ENCODE measurements at places on chromosomes 6 and 20.

DNA sequence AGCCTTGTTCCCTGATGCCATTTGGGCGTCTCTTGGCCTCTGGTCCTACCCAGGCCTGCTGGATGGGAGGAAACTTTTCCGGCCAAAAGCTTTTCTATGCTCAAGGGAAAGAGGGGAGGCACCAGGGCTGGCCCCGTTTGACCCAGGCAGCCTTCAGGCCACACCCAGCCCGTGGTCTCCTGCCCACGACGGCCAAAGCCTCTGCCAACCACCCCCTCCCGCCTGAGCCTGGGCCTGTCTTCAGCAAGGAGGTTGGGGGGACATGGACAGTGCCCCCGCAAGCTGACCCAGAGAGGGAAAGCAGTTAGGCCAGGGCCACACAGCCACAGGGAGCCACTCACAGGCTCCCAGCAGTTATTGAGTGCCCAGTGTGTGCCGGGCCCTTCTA is 49.5 kb downstream of the SRC start:
- DNase-seq = no peak

GRCh38 chr20:22546344-22546743 is 38.0 kb downstream of the FOXA2 start:
- no peak for DNase-seq

- DNase-seq = no peak
These were observed 106.9 kb downstream of the TBX18 start for GRCh38 chr6:84657486-84657885.

GRCh38 chr6:70709826-70710225 is 42.1 kb downstream of the SMAP1 start:
- no peak for DNase-seq

DNA sequence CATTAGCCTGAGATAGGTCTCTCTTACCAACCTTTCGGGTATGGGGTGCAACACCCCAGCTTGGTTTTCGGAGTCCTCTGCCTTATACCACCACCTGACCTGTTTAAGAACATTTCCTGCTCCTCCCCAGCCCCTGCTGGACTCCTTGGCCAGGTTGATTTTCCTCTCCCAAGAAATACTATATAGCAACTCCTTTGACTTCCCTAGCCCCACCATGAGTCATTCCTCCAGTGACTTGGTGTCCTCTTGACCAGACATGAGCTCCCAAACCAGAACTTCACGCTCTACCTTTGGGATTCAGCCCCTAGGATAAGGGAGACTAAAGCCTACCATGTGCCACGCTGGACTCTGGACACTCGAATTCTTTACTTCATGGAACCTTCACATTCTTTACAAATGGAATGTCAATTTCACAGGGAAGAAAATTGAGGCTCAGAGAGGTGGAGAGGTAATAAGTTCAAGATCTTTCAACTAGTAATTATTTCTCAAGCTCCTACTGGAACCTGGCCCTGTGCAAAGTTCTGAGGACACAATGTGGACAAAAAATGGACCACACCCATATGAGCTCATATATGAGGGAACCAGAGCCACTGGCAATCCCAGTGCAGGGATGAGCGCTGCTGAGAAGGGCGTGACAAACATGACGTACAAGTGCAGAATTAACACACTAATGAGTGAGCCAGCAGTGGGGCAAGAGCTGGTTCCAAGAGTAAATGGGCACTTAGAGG is 48.2 kb downstream of the SIRPA start:
- peak; percentile 38 for DNase-seq

GRCh38 chr6:29828471-29828797 is 809 bp downstream of the HLA-G start:
- DNase-seq = no peak

DNA sequence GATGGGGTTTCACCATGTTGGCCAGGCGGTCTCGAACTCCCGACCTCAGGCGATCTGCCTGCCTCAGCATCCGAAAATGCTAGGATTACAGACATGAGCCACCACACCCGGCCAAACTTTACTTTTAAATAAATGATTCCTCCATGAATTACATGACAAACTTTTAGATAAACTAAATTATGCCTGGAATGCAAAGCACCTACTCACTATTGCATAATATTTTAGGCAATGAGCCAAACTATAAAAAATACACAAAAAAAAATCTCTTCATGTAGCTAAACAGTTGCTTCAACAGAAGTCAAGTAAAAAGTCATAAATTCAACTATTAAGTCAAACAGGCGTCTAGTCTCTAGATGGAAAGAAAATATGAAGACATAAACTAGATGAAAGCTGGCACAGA is 56.5 kb downstream of the PTPRK start:
- DNase-seq = peak; percentile 8

DNA sequence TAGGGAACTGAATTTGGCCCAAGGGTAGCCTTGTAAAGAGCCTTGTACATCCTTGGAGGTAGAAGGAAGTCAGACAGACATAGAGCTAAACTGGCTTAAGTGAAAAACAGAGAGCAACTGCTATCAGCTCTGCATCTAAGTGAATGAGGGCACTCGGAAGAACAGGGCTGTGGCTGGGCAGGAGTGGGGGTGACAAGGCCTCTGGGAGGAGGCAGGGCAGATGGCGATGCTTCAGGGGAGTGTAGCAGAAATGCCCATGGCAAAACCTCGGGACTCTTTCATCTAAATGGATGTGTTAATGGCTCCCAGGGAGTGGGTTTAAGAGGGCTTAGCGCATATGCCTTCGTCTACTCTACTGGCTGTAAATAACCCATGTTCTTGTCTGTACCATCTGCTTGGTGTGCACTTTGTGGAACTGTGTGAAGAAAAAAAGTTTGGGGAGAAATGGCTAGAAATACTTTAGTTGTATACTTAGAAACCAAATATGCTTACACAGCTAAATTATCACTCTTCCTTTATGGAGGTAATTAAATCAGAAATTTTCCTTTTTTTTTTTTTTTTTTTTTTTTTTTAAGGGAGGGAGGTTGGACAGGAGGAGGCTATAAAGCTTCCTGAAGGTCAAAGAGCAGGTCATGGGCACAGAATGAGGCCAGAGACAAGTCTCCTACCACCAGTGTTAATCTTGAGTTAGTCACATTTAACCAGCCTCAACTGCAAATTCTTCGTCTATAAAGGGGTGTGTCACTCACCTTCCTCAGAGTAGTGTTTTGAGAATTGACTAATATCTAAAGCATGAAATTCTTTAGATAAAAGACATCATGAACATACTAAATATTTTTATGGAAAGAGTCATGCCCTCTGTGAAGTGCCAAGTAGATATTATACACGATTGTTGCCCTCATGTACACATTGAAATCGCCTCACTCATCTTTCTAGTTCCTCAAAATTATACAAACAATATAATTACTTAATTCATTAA is 60.9 kb downstream of the FYN start:
- DNase-seq = no peak
